Stimulated activated CD8-positive, alpha-beta memory T cell treated with anti-CD3 and anti-CD28 coated beads, Interleukin-4, amount 100 ng/mL, for 1 hour (primary cell): ENCODE measurements at places on chromosomes 7 and 10.

DNA sequence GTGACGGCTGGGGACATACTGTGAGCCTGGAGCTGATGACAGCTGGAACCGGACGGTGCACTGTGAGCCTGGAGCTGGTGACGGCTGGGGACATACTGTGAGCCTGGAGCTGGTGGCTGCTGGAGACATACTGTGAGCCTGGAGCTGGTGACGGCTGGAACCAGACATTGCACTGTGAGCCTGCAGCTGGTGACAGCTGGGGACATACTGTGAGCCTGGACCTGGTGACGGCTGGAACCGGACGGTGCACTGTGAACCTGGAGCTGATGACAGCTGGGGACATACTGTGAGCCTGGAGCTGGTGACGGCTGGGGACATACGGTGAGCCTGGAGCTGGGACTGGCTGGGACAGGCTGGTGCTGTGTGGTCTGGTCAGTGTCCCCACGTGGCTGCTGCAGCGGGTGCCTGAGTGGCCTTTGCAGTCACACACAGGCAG is 47.9 kb downstream of the PTPRN2 start:
- DNase-seq: no peak

DNA sequence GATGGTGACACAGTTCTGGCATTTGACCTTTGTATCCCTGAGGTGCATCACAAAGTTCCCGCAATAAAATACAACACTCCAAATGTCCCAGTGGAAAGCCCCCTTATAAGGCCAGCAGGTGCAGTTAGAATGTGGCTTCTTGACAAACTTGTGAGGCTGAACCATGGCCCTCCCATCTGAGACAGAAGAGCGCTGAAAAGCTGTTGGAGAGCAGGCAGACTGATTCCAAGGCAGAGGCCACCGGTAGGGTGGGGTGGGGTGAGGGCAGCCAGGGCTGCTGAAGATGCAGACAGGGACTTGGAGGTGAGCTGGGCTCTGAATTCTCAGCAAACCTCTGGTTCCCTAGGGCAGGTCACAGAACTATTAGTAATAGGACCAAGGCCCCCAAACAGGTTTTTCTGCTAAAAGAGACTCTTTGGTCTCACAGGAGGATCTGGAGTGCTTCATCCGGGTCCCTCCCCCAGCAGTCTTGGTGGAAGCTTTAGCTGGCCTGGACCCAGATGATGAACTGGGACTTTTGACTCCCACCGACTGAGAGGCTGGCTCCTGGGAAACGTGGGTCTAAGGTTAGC is 15.6 kb upstream of the CHST3 start:
- DNase-seq: no peak

- DNase-seq: no peak
Measured at GRCh38 chr10:44756216-44756615, 154.9 kb upstream of the TMEM72 start.

GRCh38 chr7:2198206-2198605 is 34.5 kb downstream of the MAD1L1 start:
- DNase-seq: no peak

GRCh38 chr10:22733992-22734391 is 19.6 kb upstream of the PIP4K2A start:
- DNase-seq: no peak

GRCh38 chr10:63819753-63820329 is 298.6 kb downstream of the REEP3 start:
- DNase-seq: no peak

- no peak for DNase-seq
Measured at GRCh38 chr7:42575171-42575570, 336.7 kb downstream of the C7orf25 start.

DNA sequence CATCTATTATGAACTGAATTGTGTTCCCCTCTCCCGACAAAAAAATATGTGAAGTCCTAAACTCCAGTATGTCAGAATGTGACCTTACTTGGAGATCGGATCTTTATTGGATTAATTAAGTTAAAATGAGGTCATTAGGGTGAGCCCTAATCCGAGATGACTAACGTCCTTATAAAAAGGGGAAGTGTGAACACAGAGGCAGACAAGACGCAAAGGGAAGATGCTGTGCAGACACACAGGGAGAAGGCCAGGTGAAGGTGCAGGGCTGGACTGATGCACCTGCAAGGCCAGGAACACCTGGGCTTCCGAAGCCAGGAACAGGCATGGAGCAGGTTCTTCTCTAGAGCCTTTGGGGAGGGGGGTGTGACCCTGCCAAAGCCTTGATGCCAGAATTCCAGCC is 187.8 kb downstream of the PARD3 start:
- DNase-seq: no peak

DNA sequence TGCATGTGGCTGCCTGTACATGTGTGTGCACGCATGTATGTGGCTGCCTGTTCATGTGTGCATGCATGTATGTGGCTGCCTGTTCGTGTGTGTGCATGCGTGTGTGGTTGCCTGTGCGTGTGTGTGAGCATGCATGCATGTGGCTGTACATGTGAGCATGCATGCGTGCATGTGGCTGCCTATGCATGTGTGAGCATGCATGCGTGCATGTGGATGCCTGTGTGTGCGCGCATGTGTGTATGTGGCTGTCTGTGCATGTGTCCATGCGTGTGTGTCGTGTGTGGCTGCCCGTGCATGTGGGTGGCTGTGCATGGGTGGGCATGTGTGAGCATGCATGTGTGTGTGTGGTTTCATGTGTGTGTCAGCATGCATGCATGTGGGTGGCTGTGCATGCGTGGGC is 218.3 kb downstream of the ELFN1 start:
- no peak for DNase-seq
